ENCODE measurements at places on chromosomes 1 and 21.

GRCh38 chr1:27656157-27656893 lies 15.7 kb downstream of the IFI6 start:
- no peak for DNase-seq

GRCh38 chr1:72670902-72671301 lies 388.6 kb upstream of the NEGR1 start:
- DNase-seq, result no peak

GRCh38 chr1:24004132-24004531 lies 24.0 kb upstream of the SRSF10 start:
- DNase-seq, result no peak

DNA sequence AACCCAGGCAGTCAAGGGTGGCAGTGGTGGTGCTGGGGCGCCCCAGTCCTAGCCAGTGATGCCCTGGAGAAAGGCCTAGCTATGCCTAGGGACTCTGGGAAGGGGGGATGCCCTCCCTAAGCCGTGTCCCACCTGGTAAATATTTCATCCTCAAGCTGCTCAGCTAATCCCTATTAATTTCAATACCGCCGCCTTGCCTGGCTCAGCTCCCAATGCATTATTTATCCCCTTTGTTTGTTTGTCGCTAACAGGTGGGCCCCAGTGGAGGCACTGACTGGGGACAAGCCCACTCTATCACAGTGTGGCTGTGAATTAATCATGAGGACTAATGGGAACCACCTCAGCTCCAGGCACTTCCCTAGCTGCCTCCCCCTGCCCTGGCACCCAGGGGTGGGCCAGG lies 22.5 kb downstream of the DMAP1 start:
- DNase-seq, result no peak

- DNase-seq, result no peak
Observed at GRCh38 chr21:36751383-36751782, 52.5 kb downstream of the SIM2 start.

DNA sequence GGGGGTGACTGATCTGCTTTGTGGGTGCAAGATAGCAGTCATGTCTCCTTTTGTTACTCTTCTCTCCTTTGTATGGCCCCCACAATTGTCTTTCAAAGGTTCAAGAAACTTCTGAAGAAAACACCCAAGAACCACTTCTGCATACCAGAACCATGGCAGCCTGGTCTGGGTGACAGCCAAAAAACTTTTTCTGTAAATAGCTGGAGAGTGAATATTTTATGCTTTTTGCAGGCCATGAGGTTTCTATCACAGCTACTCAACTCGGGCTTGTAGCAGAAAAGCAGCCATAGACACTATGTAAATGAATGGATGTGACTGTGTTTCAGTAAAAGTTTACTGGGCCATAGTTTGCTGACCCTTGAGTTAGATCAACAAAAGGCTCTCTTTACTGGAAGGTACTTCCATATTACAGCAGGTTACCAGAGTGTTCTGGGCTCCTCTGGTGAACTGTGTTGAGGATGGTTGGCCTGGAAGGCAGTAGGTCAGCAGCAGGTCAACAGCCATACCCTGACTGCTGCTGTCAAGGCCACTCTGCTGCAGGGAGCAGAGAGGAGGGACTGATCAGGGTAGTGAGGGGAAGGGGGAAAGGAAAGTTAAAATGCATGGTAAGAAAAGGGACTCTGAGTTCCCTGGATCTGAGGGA lies 116.4 kb downstream of the GDAP2 start:
- no peak for DNase-seq

DNA sequence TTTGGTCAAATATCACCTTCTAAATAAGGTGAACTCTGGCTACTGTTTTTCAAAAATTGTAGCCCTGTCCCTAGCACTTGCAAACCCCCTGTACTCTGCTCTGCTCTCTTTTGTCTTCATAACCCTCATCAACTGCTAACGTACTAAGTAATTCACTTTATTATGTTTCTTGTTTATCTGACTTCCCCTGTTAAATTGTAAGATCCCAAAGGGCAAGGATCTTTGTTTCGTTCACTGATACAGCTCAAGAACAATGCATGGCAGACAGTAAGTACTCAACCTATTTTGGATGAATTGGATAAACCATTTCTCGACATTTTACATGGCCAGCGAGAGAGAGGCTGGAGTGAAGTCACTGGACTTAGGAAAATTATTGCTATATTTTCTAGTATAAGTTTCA lies 46.9 kb downstream of the ATP5PF start:
- no peak for DNase-seq

- DNase-seq, result no peak
Observed at GRCh38 chr1:236945002-236945401, 59.2 kb downstream of the MT1HL1 start.

DNA sequence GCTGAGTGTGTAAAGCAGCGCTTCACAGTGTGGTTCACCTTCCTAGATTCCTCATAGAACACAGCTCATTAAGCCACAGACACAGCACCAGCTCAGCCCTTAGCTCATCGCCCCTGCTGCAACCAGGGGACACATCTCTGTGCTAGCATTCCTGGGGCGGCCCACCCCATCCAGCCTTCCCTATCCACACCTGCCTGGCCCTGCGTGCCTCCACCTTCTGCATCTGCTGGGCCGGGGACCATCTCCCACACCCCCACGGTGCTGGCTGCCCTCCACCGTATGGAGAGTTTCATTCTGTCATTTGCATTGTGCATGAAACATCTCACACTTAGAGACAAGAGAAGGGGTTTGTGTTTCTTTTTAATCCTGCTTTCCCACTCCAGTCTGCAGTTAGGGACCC lies 35.8 kb upstream of the PRSS38 start:
- no peak for DNase-seq

DNA sequence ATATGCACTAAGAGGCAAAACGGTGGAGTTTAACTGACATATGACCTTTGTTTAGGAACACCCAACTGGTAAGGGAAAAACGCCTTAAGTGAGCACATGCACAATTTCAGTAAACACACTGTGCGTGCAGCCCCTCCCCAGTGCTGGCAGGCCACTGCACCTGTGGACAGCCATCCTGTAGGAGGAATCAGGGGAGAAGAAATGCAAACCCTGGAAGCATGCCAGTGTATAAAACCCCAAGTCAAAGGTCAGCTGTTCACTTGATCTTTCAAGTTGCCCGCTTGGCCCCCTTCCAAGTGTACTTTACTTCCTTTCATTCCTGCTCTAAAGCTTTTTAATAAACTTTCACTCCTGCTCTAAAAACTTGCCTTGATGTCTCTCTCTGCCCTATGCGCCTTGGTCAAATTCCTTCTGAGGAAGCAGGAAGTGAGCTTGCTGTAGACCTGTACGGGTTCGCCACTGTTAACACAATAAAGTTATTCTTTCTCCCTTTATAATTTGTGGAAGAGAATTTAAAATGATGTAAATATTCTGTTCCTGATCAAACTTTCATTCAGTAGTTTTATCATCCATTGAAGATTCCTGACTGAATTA lies 31.8 kb downstream of the USP25 start:
- DNase-seq, result no peak

DNA sequence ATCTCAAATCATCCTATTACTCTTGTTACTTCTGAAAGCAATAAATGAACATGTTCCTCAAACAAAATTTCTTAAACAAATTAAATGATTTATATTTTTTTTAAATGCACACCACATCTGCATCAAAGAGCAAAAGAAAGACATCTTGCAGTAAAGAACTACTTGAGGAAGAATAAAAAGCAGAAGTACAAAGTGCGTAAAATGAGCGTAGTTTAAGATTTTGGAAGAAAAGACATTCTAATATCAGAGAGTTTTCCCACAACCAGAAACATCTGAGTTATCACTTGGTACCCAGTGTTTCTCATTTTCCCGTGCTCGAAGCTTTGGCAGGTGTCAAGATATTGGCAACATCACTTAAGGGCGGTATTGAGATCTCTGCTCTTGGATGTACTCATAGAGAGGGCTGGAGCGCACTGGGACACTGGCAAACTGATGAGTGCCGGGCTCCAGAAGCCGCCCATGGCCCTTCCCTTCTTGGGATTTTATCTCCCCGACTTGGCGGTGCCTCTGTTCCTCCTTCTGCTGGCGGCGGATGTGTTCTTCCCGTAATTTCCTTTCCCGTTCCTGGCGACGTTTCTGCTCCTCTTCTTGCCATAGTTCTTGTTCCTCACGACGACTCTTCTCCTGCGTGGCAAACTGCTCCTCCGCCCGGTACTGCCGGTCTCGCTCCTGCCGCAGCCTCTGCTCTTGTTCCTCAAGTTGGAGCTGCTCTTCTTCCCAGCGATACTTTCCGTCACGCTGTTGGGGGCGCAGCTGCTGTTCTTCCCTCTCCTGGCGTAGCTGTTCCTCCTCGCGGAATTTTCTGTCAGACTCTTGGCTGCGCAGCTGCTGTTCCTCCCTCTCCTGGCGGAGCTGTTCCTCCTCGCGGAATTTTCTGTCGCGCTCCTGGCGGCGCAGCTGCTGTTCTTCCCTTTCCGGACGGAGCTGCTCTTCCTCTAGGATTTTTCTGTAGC lies 7.9 kb downstream of the TCHH start:
- DNase-seq, result no peak

DNA sequence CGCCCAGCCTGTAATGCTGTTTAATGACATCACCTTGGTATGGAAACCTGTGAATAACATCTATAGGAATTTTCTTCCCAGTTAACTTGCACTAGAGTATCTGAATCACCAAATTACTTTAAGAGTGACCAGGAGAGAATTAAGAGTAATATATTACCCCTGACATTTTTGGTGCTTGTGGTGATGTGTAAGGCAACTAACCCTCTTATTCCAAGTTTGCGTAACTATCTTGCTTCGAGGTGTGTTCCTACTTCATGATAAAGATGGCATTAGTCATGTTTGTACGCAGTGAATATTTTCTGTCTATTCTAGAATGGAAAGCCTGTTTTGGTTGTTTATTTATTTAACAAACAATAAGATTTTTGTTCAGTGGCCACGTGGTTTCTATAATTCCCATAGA lies 131.3 kb downstream of the ZP4 start:
- DNase-seq, result no peak

- no peak for DNase-seq
Observed at GRCh38 chr1:248406721-248407692, 4.2 kb downstream of the OR2T1 start.

GRCh38 chr1:243258731-243259130 lies 2.9 kb downstream of the SDCCAG8 start:
- no peak for DNase-seq

DNA sequence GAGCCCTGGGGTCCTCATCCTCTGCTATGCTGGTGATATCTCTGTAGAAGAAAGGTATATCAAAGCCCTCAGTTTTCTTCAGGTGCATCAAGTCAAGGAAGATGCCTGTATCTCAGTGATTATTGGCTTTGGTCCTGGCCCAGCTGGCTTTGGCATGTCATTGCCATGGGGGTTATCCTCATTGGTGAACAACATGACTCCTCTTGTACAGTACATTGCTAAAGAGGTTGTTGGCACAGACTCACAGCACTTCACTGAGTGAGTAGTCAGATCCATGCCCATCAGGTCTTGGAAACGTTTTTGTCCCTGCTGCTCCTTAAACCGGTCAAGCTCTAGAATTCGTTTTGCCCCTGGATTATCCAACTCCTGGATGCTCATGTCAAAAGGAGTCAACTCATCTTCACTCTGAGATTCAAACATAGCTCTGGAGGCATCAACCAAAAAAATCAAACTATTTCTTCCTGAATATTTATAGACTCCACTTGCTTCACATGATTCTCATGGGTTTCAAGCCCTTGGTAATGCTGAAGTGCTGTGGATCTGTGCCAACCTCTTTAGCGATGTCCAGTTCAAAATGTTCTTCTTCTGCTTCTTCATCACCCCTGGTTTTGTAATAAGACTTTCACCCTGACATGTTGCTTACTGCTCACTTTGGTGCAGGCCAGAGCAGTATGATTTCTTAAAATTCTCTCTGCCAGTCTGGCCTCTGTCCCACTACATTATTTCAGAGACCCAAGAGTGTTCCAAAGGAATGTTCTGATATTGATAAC lies 43.0 kb upstream of the RAB3GAP2 start:
- DNase-seq, result no peak

DNA sequence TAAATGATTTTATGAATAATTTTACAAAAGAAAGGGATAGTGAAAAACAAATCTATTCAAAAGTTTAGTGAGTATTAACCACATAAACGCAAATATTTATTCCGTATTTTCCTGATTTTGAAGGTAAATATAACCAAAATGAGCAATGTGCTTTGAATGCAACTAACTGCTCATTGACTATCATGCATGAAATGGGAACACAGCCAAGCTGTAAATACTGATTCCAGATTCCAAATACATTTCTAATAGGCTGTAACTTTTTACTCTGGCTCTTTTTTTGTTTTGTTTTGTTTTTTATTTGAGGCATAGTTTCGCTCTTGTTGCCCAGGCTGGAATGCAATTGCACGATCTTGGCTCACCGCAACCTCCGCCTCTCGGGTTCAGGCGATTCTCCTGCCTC lies 41.8 kb downstream of the SELENOF start:
- no peak for DNase-seq

- no peak for DNase-seq
Observed at GRCh38 chr1:229689904-229690303, 63.9 kb downstream of the URB2 start.

DNA sequence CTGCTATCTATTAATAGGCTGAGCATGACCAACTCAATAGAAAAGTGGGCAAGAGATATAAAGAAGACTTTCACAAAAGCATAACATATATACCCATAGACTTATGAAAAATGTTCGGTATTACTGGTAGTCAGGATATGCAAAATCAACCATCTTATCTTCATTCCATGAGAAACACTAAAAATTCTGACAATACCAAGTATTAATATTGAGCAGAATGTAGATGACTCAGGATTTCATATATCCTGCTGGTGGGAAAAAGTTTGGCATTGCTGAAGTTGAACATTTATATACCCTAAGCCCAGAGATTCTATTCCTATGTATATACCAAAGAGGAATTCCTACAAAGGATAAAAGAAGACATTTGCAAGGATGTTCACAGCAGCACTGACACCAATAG lies 138.3 kb downstream of the CLEC20A start:
- no peak for DNase-seq

- no peak for DNase-seq
Observed at GRCh38 chr1:48761411-48761810, 15.3 kb downstream of the BEND5 start.

DNA sequence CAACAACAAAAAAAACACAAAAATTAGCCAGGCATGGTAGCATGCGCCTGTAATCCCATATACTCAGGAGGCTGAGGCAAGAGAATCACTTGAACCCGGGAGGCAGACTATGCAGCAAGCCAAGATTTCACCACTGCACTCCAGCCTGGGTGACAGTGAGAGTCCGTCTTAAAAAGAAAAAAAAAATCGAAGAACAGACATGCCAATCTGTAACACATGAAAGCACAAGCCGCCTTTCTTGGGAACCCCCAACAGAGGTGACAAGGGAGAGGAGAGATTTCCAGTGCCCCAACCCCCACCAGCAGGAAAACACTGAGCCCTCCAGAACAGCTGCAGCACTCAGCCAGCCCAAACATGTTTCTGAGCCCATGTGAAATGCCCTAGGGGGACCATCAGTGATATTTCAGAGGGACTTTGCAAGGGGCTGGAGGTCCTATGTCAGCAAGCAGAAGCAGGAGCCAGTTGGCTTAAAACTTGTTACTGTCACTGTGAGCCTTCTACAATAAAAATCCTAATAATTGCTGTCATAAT lies 14.2 kb upstream of the EFNA1 start:
- no peak for DNase-seq

DNA sequence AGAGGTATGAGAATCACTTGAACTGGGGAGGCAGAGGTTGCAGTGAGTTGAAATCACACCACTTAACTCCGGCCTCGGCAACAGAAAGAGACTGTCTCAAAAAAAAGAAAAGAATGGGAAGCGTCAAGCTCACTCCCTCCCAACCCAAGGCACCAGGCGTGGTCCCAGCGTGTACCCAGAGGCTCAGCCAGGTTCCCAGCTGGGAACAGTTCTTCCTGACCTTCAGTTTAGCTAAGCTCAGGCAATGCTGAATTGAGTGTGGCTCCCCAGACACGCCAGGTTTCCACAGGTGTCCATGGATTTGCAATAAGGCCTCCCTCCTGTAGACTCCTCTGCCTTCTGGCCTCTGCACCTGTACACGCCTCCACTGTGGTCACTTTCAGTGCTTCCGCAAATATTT lies 140.7 kb upstream of the TMEM51 start:
- DNase-seq, result no peak
